ENCODE measurements at places on chromosomes 2 and 18. TPM values are rescaled to one million over a fixed set of nuclear protein-coding genes. Genes with fewer than 3 reads are reported as not detected.

Gene GTF2A1L
- total RNA-seq: not detected

Gene IL1RL2
- 0.49 TPM for total RNA-seq

Gene PLA2R1
- 8.2 TPM for total RNA-seq

Gene ADI1
- 66.9 TPM for total RNA-seq

Gene PRSS56
- total RNA-seq: not detected

- DNase-seq: no peak
Observed at GRCh38 chr2:201808027-201808426, 1.7 kb downstream of the CDK15 start.

GRCh38 chr2:79512442-79513401 lies at the start of gene CTNNA2:
Gene CTNNA2, plus strand, starts transcription at chr2:79513051.
- peak; percentile 75 for DNase-seq

GRCh38 chr2:205731583-205731981 lies 49.3 kb downstream of the NRP2 start:
- no peak for DNase-seq
